Right atrium auricular region (tissue), 2 donors: ENCODE measurements at places on chromosomes 12 and 14. TPM values are rescaled to one million over a fixed set of nuclear protein-coding genes. Genes with fewer than 3 reads are reported as not detected.

DNA sequence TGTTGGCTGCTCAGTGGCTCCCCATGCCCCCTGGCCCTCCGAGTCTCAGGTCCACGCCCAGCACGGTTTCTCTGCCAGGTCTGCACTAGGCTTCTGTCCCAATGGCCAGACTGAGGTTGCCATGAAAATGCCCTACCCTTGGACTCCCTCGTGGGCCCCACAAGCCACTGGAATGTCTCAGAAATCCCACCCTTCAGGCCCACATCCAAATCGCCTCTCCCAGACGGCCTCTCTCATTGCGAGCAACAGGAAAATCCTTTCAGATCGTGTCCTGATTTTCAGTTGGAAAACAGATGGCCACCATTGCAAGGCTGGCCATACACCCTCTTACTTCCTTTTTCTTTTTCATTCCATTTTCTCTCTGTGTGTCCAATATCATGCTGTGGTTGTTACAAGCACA, 77.3 kb downstream of the IRF2BPL start:
- H3K4me1 ChIP-seq = no peaks in the 10 kb centered on the region
- peak overlapping the region; percentile 25 for H3K27ac ChIP-seq
- H3K27me3 ChIP-seq = no peaks in the 10 kb centered on the region
- no peaks in the 10 kb centered on the region for H3K36me3 ChIP-seq
- H3K4me3 ChIP-seq = no peak overlapping the region

GRCh38 chr14:102688290-102688689, 89.0 kb upstream of the TRAF3 start:
- no peak for DNase-seq
- H3K4me3 ChIP-seq = no peak overlapping the region
- no peaks in the 10 kb centered on the region for H3K27me3 ChIP-seq
- H3K27ac ChIP-seq = no peak overlapping the region
- no peaks in the 10 kb centered on the region for H3K36me3 ChIP-seq

DNA sequence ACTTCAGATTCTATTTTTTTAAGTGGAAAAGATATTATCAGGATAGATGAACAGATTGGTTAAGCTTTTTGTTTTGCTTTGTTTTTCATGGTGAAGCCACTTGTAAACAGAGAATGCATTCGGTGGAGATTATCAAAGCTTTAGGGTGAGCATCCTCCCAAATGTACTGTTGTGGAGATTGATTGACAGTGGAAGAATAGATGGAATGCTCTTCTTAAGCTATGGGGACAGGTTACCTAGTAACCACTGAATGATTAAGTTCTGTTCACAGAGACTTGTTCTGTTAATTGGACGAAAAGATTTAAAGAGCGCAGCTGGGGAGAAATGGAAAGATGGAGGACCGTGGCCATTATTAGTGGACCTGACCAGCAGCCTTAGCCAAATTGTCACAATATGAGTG, 21.8 kb upstream of the SPATA7 start:
- H3K4me3 ChIP-seq = no peak overlapping the region
- DNase-seq = no peak
- no peaks in the 10 kb centered on the region for H3K27me3 ChIP-seq

TXNDC16 gene
- 6.7 TPM for total RNA-seq

DNA sequence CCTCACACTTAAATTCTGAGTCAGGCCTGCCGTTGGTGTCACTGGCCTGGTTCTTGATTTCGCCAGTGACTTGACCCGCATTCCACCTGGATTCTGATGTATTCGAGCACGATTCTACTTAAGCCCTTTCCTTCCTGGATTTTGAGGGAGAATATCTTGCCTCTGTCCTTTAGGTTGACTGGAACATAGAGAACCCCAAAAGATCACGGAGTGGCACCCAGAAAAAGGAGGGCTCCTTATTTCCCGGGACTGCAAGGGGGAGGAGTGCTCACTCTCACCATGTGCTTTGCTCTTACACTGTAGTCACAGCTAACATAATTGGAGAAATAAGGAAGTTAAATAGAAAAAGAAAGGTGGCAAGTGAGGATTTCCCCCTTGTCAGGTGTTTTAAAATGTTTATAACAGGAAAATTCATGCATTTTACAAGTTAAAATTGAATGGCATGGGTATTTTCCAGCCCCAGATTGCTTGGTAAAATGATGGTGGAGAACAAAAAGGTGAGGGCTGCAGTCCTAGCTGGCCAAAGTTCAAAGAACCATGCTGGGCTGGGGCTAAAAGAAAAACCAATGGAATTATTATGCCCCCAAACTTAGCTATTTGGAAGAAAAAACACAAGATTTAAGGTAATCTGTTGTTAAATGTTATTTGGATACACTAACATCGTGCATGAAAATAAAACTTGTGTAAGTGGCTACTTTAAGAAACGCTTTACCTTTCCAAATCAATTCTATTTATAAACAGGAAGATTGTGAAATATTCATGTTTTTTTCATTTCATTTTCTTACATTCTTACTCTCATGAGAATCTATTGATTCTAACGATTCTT, 8.9 kb downstream of the FOXA1 start:
- H3K36me3 ChIP-seq = no peaks in the 10 kb centered on the region
- no peaks in the 10 kb centered on the region for H3K4me1 ChIP-seq
- no peak overlapping the region for H3K4me3 ChIP-seq
- H3K27ac ChIP-seq = no peak overlapping the region

- no peaks in the 10 kb centered on the region for H3K36me3 ChIP-seq
- no peak overlapping the region for H3K27ac ChIP-seq
- no peaks in the 10 kb centered on the region for H3K4me1 ChIP-seq
- no peak overlapping the region for H3K4me3 ChIP-seq
- DNase-seq = no peak
These were observed 188.1 kb downstream of the SNAPC1 start for GRCh38 chr14:61950340-61950739.

DNA sequence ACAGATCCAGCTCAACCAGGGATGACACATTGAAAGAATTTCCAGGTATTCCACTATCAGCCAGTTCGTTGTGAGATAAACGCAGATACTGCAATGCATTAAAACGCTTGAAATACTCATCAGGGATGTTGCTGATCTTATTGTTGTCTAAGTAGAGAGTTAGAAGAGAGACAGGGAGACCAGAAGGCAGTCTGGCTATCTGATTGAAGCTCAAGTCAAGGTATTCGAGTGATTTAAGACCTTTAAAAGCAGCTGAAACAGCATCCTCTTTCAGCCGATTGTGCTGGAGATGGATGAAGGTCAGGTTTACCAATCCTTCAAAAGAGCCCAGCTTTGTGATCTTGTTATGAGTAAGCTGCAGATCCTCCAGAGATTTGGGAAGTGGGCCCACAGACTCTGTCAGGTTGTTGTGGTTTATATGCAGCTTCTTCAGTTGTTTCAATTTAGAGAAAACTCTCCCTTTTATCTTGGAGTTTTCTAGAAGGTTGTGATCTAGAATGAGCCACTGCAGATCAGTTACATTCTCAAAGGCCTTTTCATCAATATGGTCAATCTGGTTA, 3.0 kb downstream of the LUM start:
- peak overlapping the region; percentile 21 for H3K4me3 ChIP-seq
- H3K36me3 ChIP-seq = no peaks in the 10 kb centered on the region
- no peaks in the 10 kb centered on the region for H3K27me3 ChIP-seq
- H3K4me1 ChIP-seq = no peaks in the 10 kb centered on the region
- H3K27ac ChIP-seq = peak overlapping the region; percentile 58

DNA sequence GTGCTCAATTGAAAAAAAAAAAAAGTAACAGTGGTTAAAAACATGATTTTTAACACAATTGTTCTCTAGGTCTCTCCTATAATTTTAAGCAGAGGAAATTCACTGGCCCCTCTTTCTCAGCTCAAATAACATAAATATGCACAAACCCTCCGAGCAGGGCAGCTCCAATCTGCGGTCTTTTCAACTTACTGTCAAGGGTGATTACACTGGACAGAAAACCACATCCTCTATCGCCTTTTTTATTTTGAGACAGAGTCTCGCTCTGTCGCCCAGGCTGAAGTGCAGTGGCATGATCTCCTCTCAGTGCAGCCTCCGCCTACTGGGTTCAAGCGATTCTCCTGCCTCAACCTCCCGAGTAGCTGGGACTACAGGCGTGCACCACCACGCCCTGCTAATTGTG, 16.5 kb upstream of the GABARAPL1 start:
- H3K27ac ChIP-seq = no peak overlapping the region
- no peaks in the 10 kb centered on the region for H3K4me1 ChIP-seq
- H3K4me3 ChIP-seq = no peak overlapping the region
- peak; percentile 36 for DNase-seq
- H3K27me3 ChIP-seq = no peaks in the 10 kb centered on the region
- H3K36me3 ChIP-seq = no peaks in the 10 kb centered on the region

DNA sequence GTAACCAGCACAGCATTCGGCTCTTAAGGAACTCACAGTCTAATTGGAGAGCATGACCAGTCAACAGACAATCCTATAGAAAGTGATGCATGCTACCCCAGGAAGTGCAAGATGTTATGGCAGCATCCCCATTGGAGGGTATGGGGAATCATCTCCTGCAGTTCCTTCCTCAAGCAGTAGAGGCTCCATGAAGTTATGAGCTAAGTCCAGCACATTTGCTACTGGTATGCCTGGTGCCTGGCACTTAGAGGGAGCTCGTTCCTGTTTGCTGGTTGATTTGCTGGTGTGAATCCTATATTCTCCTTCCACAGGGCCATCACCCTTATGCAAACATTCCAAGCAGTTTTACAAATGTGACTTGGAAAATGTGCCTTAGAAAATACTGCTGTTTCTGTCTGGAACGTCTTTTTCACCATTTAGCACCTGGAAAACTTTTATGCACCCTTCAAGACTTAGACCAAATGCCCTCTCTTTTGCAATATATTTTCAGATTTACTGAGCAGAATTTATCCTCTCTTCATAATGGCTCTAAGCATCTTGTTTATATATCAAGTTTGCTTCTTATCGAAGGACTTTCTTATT, 136.1 kb upstream of the WSCD2 start:
- H3K27me3 ChIP-seq = no peaks in the 10 kb centered on the region
- no peaks in the 10 kb centered on the region for H3K36me3 ChIP-seq
- no peak overlapping the region for H3K4me3 ChIP-seq
- no peak overlapping the region for H3K27ac ChIP-seq
- no peak for DNase-seq

CMA1 gene
- not detected for total RNA-seq

DNA sequence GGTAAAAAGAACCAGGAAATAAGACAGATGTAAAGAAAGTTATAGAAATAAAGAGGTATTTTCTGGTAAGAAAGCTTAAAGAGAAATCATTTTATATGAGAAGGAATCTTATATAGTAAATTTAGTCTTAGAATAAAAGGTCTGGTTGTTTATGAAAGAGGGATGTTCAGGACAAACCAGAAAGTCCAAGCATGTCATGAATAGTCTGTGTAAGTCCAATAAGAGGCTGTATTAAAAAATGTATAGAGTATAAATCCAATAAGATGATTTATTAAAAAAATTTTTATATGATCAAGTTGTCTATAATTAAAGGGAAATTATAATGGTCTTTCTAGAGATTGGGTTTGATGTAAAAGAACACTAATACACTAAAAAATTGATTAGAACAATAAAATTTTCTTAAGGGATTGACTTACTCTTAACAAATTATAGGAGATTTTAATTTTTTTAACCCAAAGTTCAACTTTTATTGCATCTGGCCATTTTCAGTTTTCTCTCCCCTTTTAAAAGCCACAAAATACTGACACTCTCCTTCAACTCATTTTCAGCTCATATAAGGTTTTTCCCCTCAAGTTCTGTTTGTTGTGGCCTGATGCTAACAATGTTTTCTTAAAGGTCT, 35.1 kb downstream of the ST8SIA1 start:
- H3K27me3 ChIP-seq = no peaks in the 10 kb centered on the region
- H3K27ac ChIP-seq = no peak overlapping the region
- no peak for DNase-seq
- H3K36me3 ChIP-seq = no peaks in the 10 kb centered on the region
- H3K4me1 ChIP-seq = no peaks in the 10 kb centered on the region

DNA sequence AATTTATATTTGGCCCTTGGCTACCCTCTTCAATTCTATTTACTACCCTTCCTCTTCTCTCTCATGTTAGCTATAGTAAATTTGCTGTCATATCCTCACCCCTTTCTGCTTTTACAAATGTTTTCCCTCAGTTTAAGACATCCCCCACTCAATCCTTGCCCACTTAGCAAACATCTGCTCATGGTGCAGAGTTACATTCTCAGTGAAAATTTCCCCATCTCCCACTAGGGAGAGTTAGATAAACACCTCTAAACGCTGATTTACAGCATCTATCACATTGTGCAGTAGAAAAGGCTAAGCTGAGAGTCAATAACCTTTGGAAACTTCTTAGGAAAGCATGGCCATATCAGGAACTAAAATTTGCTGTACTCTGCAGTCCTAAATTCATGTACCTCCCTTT, 69.0 kb downstream of the DENND5B start:
- H3K36me3 ChIP-seq = no peaks in the 10 kb centered on the region
- H3K27me3 ChIP-seq = no peaks in the 10 kb centered on the region
- H3K4me1 ChIP-seq = peaks cover 27% of the 10 kb centered on the region
- no peak for DNase-seq

GRCh38 chr14:53979113-53979681, 22.6 kb upstream of the BMP4 start:
- no peak overlapping the region for H3K4me3 ChIP-seq
- H3K4me1 ChIP-seq = peaks cover 30% of the 10 kb centered on the region
- no peaks in the 10 kb centered on the region for H3K36me3 ChIP-seq
- peak overlapping the region; percentile 50 for H3K27ac ChIP-seq

DNA sequence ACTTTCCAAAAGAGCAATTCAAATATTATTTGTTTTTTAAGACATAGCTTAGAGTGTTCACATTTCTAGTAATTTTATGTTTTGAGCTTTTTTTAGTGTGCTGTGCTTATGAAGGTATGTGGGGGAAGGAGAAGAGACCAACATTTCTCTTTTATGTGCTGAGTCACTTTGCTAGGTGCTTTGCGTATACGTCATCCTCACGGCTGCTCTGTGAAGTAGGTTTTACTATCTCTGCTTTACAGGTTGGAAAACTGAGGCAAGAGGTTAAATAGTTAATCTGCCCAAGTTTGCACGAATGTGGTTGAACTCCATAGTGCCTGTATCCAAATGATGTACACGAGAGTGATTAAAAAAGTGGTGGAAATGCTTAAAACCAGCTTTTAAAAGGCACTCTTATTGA, 75.9 kb downstream of the AEBP2 start:
- no peaks in the 10 kb centered on the region for H3K4me1 ChIP-seq
- no peak for DNase-seq
- no peaks in the 10 kb centered on the region for H3K27me3 ChIP-seq
- no peak overlapping the region for H3K4me3 ChIP-seq
- no peak overlapping the region for H3K27ac ChIP-seq
- H3K36me3 ChIP-seq = peaks cover 26% of the 10 kb centered on the region

DNA sequence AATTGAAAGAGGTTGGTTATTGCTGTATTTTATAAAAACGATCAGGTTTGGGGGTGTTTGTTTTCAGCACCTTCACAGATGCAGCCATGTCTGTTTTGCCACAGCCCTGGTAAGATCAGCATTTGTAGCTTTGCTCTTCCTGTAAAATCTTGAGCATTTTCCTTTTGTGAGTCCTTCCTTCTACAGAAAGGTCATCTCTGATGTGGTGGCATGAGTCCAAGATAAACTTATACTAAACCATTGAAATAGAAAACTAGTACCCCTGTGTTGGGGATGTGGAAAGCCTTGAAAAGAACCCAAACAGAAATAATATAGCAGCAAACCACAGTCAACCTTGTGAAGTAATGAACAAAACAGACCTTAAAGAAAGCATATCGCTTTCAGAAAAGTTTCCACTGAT, 85.5 kb downstream of the TGFB3 start:
- no peak for DNase-seq
- no peaks in the 10 kb centered on the region for H3K4me1 ChIP-seq
- no peaks in the 10 kb centered on the region for H3K36me3 ChIP-seq
- H3K27ac ChIP-seq = no peak overlapping the region

- no peak overlapping the region for H3K4me3 ChIP-seq
- no peak for DNase-seq
- no peak overlapping the region for H3K27ac ChIP-seq
These were observed 274.3 kb downstream of the BCL11B start for GRCh38 chr14:98997526-98998205.
